ENCODE measurements at places on chromosomes 12 and 14.

DNA sequence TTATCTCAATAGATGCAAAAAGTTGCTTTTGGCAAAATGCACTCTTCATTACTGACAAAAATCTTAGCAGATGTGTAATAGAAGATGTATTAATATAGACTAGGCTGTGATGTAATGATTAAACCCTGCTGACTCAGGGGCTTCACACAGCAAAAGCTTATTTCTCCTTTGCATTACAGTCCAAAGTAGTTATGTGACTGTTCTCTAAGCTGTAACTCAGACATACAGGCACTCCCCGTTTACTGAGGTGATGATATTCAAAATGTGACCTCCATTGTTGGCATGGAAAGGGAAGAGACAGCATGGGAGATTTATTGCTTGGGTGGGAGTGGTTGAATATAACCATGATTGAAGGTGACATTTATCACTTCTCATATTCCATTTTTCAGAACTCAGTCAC is 331.5 kb downstream of the SNAPC1 start:
- H3K27me3 ChIP-seq: no peaks in the 10 kb centered on the region
- no peak overlapping the region for H3K4me3 ChIP-seq
- no peaks in the 10 kb centered on the region for H3K36me3 ChIP-seq
- H3K27ac ChIP-seq: no peak overlapping the region

- H3K36me3 ChIP-seq: peaks cover 19% of the 10 kb centered on the region
- DNase-seq: peak; percentile 78
- H3K4me3 ChIP-seq: peak within 1 kb of the TSS; percentile 91
- no peaks in the 10 kb centered on the region for H3K27me3 ChIP-seq
- H3K27ac ChIP-seq: peak within 1 kb of the TSS; percentile 87
Measured at GRCh38 chr12:75480469-75480949, at the start of gene GLIPR1. Gene GLIPR1, plus strand, starts transcription at chr12:75480755. Its CDS starts 126 bp downstream, at chr12:75480881.

GRCh38 chr12:96155781-96156180 is 38.4 kb upstream of the ELK3 start:
- no peak overlapping the region for H3K27ac ChIP-seq
- no peak overlapping the region for H3K4me3 ChIP-seq
- no peaks in the 10 kb centered on the region for H3K36me3 ChIP-seq
- H3K4me1 ChIP-seq: no peaks in the 10 kb centered on the region

GRCh38 chr14:95320955-95321600 is 1.4 kb upstream of the CLMN start:
- H3K36me3 ChIP-seq: no peaks in the 10 kb centered on the region
- H3K4me1 ChIP-seq: no peaks in the 10 kb centered on the region
- no peak overlapping the region for H3K27ac ChIP-seq
- no peak overlapping the region for H3K4me3 ChIP-seq
- peaks cover 3% of the 10 kb centered on the region for H3K27me3 ChIP-seq

GRCh38 chr12:72053604-72054003 is 115.0 kb downstream of the TPH2 start:
- no peak overlapping the region for H3K27ac ChIP-seq
- no peaks in the 10 kb centered on the region for H3K4me1 ChIP-seq
- H3K4me3 ChIP-seq: no peak overlapping the region
- H3K36me3 ChIP-seq: no peaks in the 10 kb centered on the region

GRCh38 chr14:49767571-49768300 is at the start of gene KLHDC2:
Gene KLHDC2, plus strand, starts transcription at chr14:49768153. Its CDS starts 316 bp downstream, at chr14:49768469.
- H3K4me3 ChIP-seq: peak within 1 kb of the TSS; percentile 96
- H3K27me3 ChIP-seq: no peaks in the 10 kb centered on the region
- DNase-seq: peak; percentile 92
- peaks cover 9% of the 10 kb centered on the region for H3K4me1 ChIP-seq
- H3K27ac ChIP-seq: peak within 1 kb of the TSS; percentile 93
- peaks cover 5% of the 10 kb centered on the region for H3K36me3 ChIP-seq

- H3K27me3 ChIP-seq: peaks cover 13% of the 10 kb centered on the region
- no peak for DNase-seq
- no peak overlapping the region for H3K4me3 ChIP-seq
Measured at GRCh38 chr14:33792009-33792719, 158.7 kb downstream of the EGLN3 start.

GRCh38 chr12:104555648-104556047 is 98.9 kb downstream of the CHST11 start:
- H3K27ac ChIP-seq: no peak overlapping the region
- H3K4me1 ChIP-seq: peaks cover 16% of the 10 kb centered on the region
- H3K36me3 ChIP-seq: peaks cover 16% of the 10 kb centered on the region

DNA sequence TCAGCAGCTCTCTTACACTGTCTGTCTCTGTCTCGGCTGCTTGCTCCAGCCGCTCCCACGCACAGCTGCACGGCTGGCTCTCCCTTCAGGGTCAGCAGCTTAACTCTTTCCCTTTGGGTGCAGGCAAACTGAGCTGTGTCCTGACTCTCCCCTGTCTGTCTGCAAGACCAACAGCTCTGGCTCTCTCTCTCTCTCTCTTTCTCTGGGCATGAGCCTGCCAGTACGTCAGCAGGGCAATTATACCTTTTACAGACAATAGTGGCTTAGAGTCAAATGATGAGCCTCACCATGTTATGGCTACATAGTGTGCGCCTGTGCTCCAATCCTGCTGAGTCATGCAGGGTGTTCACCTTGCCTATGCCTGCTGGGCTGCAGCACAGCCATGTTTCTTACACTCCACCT is 120.5 kb upstream of the DDHD1 start:
- no peak overlapping the region for H3K4me3 ChIP-seq
- H3K27me3 ChIP-seq: no peaks in the 10 kb centered on the region
- no peaks in the 10 kb centered on the region for H3K4me1 ChIP-seq
- no peak overlapping the region for H3K27ac ChIP-seq

GRCh38 chr14:89186856-89187376 is 230.1 kb downstream of the FOXN3 start:
- H3K27me3 ChIP-seq: no peaks in the 10 kb centered on the region
- H3K4me1 ChIP-seq: peaks cover 21% of the 10 kb centered on the region
- H3K27ac ChIP-seq: peak overlapping the region; percentile 52
- peak; percentile 67 for DNase-seq
- H3K4me3 ChIP-seq: no peak overlapping the region

- no peaks in the 10 kb centered on the region for H3K27me3 ChIP-seq
- H3K36me3 ChIP-seq: no peaks in the 10 kb centered on the region
- no peaks in the 10 kb centered on the region for H3K4me1 ChIP-seq
- no peak overlapping the region for H3K4me3 ChIP-seq
- no peak overlapping the region for H3K27ac ChIP-seq
Measured at GRCh38 chr14:91723501-91723900, 8.4 kb downstream of the CATSPERB start.

DNA sequence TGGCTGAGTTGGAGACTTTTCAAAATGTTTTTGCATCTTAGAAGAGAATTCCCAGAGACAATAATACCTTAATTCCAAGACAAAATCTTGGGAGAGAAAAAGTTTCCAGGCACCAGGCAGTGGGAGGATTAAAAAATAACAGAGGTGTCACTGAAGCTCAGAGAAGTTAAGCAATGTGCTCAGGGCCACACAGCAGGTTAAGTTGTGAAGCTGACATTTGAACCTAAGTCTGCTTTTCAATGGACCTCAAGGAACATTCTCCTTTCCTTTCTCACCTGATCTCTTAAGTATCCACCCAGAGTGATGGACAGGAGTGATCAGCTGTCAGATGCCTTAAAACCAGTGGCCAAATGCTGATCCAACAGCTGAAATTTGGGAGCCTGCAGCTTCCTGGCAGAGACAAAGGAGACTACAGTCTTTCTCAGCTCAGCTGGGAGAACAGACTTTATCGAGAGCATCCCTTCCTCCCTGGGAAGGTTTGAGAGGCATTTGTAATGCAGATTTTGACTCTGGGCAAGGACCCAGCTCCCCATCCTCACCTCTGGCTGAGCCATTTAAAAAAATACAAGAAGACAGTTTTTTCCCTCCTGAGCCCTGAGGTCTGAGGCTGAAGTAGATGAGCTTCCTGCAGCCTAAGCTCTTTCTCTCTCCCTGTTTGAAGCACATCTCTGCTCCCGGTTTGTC is 174.9 kb upstream of the RPH3A start:
- no peaks in the 10 kb centered on the region for H3K4me1 ChIP-seq
- H3K4me3 ChIP-seq: no peak overlapping the region
- peaks cover 14% of the 10 kb centered on the region for H3K27me3 ChIP-seq
- no peak for DNase-seq
- H3K36me3 ChIP-seq: no peaks in the 10 kb centered on the region
- H3K27ac ChIP-seq: no peak overlapping the region

DNA sequence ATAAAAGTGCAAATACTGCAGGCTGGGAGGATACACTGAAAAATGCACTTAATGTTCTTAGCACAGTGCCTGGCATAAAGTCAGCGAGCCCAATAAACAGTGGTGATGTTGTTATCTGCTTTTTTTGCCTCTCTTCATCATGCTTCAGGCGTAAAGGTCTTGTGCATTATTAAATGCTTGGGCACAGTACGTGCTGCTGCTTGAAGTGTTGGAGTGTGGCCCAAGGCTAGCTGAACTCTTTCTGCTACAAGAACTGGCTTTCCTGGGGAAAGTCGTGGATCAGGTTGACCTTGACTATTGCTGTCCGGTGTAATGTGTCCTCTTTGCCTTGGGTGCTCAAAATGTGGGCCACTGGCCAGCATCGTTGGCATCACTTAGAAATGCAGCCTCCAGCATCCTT is 43.0 kb downstream of the SMOC1 start:
- no peaks in the 10 kb centered on the region for H3K4me1 ChIP-seq
- H3K27ac ChIP-seq: no peak overlapping the region
- no peak for DNase-seq

DNA sequence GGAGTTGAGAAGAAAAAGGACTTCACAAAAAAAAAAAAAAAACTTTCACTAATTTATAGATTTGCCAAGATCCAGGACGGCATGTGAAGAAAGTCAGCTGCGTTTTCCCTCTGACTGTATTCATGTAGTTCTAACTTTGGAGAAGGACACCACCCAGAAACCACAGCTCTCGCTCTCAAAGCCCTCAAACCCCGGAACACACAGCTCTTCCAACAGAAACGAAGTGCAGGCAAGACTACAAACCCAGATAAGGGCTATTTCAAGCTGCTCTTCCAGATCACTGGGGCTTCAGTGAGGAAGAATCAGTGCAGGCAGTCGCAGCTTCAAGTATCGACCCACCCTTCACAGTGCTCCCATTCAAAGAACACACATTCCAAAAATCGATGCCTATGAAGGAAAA is 13.2 kb downstream of the KCNH5 start:
- peaks cover 6% of the 10 kb centered on the region for H3K27me3 ChIP-seq
- H3K4me3 ChIP-seq: no peak overlapping the region
- H3K27ac ChIP-seq: no peak overlapping the region
- no peaks in the 10 kb centered on the region for H3K4me1 ChIP-seq

- H3K27me3 ChIP-seq: no peaks in the 10 kb centered on the region
- H3K4me1 ChIP-seq: peaks cover 26% of the 10 kb centered on the region
- H3K36me3 ChIP-seq: peaks cover 72% of the 10 kb centered on the region
Measured at GRCh38 chr14:103692871-103693270, 22.4 kb downstream of the XRCC3 start.

GRCh38 chr14:82766996-82767395 is 1233.3 kb upstream of the SEL1L start:
- no peak overlapping the region for H3K4me3 ChIP-seq
- H3K36me3 ChIP-seq: no peaks in the 10 kb centered on the region
- H3K4me1 ChIP-seq: no peaks in the 10 kb centered on the region
- no peaks in the 10 kb centered on the region for H3K27me3 ChIP-seq

DNA sequence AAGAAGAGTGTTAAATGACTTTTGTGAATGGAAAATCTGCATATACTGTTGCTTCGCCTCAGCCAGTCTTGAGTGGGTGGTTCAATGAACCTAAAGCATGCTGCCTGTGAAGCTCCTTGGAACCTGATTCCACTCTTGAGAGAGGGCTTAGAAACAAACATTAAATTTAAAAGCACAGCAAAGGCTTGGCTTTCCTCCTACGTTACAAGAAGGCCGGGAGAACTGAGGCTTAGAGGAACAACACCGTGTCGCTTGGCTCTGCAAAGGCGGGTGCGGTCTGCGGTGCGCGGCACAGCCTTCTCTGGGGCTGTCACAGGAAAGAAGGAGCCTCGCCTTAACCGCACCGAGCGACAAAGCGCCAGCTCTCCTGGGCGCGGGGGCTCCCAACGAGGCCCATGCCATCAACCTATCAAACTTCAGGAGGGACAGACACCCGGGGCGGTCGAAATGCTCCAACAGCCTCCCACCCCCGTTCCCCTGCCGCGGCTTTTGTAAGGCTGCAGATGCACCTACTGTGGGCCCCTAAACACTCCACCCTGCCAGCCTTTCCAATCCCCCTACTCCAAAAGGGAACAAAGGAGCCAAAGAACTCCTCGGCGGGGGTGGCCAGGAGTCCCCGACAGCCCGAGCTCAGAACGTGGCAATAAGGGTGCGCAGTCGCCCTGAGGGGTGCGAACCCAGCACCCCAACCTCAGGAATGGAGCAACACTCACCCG is 729 bp downstream of the OSBPL8 start:
- no peaks in the 10 kb centered on the region for H3K36me3 ChIP-seq
- no peaks in the 10 kb centered on the region for H3K27me3 ChIP-seq
- H3K27ac ChIP-seq: peak overlapping the region; percentile 84
- peak; percentile 82 for DNase-seq
- peak overlapping the region; percentile 92 for H3K4me3 ChIP-seq

DNA sequence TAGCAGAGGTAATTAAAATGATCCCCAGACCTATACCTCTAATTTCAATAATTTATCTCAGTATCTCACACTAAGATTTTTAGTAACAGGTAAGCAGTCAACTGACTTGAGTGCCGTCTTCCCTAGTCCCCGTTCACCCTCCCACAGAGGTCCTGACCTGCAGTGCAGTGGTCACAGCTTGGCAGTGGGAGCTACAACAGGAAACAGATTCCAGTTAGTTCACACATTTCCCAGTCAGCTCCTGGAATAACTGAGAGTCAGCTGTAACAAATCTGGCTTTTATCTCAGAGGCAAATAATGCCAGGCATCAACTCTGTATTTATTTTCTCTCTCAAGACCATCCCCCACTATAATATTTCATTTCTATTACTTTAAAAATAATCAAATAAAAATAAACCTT is 308.2 kb downstream of the ATP23 start:
- no peak overlapping the region for H3K4me3 ChIP-seq
- H3K4me1 ChIP-seq: no peaks in the 10 kb centered on the region
- no peaks in the 10 kb centered on the region for H3K36me3 ChIP-seq
- no peak overlapping the region for H3K27ac ChIP-seq
- DNase-seq: no peak

DNA sequence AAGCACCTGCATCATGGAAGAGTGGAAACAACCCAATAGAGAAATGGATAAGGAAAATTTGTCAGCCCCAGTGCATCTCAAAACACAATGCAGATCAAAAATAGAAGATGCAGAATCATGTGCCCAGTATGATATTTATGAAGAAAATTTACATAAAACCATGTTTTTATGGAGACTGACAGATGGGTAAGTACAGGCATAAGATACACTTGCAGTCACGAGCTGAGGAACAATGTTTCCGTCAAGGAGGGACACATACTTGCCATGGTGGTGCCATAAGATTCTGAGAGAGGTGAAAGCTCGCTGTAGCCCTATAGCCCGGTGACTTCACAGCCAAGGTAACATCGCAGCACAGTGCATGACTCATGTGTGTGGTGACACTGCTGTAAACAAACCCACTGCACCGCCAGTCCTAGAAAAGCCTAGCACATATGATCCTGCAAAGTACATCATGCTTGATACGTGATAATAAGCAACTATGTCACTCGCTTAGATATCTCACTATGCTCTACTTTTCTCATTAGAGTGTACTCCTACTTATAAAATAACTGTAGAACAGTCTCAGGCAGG is 112.6 kb downstream of the RIMBP2 start:
- no peaks in the 10 kb centered on the region for H3K4me1 ChIP-seq
- H3K27me3 ChIP-seq: no peaks in the 10 kb centered on the region
- no peaks in the 10 kb centered on the region for H3K36me3 ChIP-seq
- no peak overlapping the region for H3K4me3 ChIP-seq
- no peak overlapping the region for H3K27ac ChIP-seq

GRCh38 chr12:49439042-49439441 is 71.8 kb downstream of the SPATS2 start:
- H3K4me1 ChIP-seq: no peaks in the 10 kb centered on the region
- H3K36me3 ChIP-seq: no peaks in the 10 kb centered on the region
- H3K27me3 ChIP-seq: no peaks in the 10 kb centered on the region
- no peak overlapping the region for H3K4me3 ChIP-seq
- DNase-seq: no peak
- no peak overlapping the region for H3K27ac ChIP-seq

Measured in common myeloid progenitor, CD34-positive (primary cell).